ENCODE measurements at places on chromosomes 6 and 20.

GRCh38 chr6:7440476-7440875 is 50.9 kb downstream of the RIOK1 start:
- DNase-seq, result no peak

DNA sequence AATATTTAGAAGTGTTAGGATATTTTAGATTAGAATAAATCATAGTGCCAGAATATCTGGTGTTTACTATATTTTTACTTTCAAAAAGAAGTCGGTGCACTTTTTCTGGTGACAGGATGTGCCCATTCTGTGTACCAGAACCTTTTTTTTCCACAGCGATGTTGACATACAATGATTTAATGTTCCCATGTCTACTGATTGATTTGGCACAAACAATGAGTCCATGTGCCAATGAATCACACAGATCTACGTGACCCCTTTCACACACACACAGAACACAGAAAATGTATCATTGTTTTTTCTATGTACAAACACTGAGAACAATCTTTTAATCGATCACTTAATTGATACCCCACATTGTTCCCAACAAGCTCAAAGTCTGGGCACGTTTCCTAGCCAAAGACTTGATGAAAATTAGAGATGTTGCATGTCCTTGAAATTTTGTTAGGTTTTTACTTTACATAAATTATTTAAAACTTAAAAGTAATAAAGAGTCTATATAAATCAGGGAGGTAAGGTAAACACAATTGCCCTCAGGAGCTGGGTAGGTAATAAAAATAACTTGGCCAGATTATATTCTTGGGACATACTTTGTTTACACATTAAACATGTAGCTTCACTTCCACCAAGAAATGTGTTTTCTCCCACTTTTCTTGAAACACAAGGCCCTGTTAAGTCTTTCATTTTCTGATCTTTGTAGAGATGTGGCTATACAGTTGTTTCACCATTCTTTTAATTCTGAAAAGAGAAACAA is 36.4 kb upstream of the SOX4 start:
- DNase-seq, result no peak

DNA sequence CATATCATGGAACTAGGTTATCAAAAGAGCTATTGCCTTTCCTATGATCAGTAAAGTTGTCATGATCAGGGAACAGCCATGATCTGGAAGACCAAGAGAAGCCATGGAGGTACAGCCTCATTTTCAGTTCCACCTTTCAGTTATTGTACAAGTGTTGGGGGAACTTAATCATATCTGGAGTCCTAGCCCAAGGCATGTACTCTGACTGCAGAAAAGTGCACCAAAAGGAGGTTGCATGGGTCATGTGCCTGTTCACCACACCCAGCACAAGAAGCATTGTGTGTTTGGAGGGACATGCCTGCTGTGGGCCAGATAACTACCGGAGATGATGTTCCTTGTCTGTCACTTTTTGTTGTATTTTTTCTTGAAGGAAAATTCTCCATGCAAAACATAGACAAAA is 185.8 kb upstream of the MAN1A1 start:
- DNase-seq, result no peak

DNA sequence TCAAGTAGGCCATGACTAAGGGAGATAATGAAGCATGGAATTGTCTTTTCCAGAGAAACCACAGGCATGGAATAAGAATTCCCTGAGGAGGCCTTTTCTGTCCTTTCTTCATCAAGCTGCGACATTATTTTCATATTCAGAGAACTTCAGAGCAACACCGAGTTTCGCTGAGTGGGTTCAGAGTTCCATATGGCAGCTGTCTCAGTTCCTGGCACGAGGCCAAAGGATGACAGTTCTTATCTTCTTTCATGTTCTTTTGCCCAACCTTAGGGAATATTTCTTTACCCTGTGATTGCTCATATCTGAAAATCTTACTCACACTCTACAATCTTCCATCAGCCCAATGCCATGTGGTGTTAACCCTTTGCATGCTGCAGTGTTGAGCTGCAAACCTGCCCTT is 135.3 kb upstream of the BMP2 start:
- DNase-seq, result no peak

- no peak for DNase-seq
Observed at GRCh38 chr6:86276056-86276455, 633.4 kb upstream of the SYNCRIP start.

DNA sequence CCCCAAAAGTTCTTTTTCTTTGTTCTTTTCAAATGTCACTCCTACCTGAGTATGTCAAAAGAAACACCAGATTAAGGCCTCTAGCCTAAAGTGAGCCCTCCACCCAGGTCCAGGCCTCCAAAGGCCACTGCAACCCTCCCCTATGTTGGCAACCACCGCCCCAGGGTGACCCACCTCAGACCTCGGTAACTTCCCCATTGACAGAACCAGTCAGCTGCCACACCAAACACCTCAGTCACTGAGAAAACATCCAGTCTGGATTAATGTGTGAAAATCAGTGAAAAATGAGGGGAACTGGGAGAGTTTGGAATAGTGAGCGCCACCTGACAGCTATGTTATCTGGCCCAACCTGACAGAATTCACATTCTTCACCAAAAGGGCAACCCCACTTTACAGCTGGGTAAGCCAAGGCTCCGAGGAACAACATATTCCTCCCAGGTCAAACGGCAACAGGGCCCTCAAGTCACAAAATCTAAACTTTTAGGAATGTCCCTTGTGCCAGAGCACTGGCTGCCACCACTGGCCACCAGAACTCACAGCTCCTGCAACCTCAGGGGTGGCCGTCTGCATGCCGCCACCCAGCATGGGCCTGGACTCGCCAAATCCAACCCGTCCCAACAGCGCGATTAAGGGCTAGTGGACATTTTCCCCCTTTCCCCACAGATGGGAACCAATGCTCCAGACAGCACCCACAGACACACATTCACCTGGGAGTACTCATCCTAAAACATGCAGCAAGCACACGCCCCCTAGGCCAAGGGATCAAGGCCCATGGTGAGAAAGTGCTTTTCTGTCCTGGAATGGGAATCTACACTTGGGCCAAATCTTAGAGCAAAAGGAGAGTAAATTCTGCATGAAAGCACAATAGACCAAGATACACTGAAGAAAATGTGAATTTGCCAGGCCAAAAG is 4.8 kb downstream of the TAF4 start:
- DNase-seq, result no peak

GRCh38 chr6:95133578-95133977 is 443.8 kb upstream of the MANEA start:
- peak; percentile 7 for DNase-seq

DNA sequence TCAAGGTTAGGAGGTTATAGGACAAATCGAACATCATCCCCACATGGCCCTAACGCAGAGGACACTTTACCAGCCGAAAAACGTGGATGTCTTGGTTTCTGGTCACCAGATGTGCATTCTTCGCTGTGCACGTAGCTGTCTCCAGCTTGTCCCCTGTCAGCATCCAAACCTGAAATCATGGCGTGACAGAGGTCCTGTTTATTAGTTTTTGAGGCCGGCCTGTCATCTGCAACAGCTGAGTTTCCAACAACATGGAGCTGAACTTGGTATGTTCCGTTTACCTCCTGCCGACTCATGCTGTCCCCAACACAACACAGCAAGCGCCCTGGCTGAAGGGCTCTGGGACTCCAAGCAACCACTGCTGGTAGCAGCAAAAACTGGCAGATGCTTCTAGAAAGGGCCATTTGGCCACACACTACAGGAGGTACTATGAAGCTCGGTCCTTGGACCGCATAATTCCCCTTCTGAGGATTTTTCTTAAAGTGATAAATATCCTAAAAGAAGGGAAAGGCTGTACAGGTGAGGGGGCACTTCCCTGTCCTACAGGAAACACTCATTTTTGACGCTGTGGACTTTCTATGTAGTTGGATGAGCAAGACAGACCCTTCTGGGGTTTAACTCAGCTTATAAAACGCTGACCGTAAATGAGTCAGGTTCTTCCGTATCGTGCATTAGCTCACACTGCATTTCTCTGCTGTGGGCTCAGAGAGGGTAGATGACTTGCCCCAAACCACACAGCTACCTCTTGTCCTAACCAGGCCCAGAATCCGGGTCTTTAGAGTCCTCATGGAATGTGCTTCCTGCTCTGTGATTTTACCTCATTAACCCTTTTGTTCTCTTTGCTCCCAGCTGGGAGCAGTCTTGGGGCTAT is 79.7 kb upstream of the NFATC2 start:
- DNase-seq, result no peak

- DNase-seq, result no peak
Observed at GRCh38 chr6:123913863-123914262, 110.2 kb downstream of the NKAIN2 start.

DNA sequence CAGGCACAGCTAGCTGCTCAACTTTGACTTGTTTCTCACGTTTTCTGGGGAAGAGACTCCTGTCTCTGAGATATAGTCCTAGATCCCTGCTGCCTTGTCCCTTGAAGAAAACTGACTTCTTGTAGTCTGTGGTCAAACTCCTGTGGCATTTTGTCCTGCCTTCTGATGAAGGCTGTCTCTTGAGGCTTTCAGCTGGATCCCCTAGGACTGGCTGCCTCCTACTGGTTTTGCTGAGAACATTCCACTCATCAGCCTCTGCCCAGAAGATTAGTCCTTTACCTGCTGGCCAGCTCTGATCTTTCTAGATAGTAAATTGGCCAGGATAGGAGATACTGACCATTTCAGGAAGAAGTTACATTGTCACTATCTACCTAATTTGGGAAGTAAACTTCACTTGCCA is 71.9 kb upstream of the CNR1 start:
- peak; percentile 12 for DNase-seq

DNA sequence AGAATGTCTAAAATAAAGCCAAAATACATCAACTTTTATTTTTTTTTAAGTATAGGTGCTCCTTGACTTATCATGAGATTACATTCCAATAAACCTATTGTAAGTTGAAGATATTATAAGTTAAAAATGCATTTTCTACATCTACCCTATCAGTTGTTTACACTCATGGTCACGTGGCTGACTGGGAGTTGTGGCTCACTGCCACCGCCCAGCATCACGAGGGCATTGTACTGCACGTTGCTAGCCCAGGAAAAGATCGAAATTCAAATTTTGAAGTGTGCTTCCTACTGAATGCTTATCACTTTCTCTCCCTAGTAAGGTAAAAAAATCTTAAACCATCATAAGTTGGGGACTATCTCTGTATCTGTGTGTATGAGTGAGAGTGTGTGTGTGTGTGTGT is 126.6 kb upstream of the RIN2 start:
- DNase-seq, result no peak

DNA sequence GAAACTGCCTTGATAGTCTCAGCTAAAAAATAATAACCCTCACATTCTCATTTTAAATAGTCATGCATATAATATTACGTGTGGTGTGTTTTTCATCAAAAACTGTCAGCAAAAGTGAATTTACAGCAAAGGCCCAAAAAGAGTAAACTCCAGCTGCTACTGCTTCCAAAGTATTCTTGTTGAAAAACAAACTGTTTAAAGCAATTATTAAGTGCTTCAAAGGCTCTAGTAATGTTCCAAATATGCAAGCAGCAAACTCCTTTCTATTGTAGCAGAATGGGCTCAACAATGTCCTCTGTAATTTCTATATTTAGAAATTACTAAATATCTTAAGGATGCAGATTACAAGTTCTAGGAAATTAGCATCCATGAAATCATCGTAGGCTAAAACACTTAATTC is 280.0 kb upstream of the TBX18 start:
- DNase-seq, result no peak

DNA sequence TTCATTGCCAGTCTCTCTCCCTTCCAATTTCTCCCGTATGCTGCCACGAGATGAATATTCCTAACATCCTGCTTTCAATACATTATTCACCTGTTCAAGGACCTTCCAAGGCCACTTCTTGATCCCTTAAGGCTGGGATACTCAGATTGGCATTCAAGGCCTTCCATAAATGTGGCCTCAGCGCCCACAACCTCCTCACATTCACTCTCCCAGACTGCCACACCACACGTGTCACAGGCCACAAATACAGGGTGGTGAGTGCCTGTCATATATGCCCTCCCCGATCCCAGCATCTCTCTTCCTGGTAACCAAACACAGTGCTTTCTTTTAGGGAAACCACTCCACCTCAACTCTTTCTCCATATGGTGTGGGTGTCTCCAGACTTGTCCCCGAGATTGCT is 55.5 kb downstream of the TTI1 start:
- DNase-seq, result no peak

- DNase-seq, result no peak
Observed at GRCh38 chr6:166952121-166952520, 4.2 kb downstream of the RNASET2 start.

DNA sequence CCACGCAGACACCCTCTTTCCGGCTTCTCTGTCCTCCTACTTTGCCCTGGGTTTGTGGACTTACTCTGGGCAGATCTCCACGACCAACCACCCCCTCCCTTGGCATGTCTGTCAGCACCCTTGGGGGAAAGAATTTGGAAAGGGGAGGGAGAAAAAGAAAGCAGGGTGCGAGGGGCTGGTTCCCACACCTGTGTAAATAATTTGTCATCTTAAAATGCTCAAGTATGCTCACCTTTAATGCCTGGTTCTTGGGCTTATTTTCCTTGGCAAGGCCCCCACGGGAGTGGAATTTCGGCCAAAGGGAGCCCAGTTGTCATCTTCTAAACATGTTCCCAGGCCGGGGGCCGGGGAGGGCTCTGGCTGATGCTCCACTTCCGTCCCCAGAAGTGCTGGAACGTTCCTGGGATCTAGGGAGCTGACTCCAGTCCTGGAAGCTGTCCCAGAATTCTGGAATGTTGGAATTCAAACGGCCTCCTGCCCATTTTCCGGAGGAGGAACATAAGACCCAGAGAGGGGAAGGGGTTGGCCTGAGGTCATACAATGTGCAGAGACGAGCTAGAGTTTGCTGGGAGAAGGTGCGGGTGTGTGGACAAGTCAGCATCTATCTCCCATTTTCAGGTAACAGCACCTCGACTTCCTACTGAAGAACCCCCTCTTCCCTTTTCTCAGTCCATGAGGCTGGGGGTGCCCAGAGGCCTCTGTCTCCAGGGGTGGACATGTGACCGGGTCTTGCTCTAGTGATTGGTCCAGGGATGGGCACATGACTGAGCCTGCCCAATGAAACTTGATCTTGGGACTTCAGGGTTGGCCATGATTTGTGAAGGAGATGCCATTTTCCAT is 122.3 kb downstream of the CEBPB start:
- DNase-seq, result no peak

- no peak for DNase-seq
Observed at GRCh38 chr6:132813173-132813856, 1.1 kb upstream of the RPS12 start.

DNA sequence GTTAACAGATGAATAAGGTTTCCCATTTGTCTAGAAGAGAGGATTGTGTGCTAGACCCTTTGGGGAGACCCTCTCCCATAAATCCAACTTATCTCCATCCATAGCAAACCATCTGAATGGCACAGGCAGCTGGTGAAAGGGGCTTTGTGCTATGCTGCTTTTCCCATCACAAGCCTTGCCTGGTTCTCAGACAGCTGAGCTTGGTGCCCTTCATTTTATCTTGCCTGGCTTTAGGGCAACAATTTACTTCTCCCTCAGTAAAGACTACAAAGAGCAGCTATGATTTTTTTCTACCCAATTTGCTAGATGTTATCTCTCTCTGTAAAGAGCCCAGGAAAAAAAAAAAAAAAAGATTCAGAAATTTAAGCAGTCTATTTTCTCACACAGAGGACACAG is 117.0 kb upstream of the COL21A1 start:
- DNase-seq, result no peak

DNA sequence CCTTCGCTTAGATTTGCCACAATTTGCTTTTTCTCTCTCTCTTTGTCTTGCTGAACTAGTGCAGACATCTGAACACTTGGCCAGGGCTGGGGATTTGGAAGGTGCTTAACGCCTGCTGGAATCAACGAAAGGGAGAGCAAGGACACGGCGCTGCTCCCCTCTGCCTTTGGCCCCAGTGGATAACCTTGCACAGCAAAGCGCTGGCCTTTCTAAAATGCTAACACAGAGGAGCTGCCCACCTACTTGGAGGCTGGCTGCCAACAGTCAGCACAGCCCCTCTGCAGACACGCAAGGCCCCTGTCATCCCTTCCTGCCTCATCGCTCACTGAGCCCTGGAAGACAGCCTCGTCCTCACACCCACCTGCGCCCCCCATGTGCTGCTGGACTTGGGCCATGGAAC is 37.5 kb downstream of the C20orf203 start:
- DNase-seq, result no peak
